ENCODE measurements at places on chromosomes 2 and 18. TPM values are rescaled to one million over a fixed set of nuclear protein-coding genes. Genes with fewer than 3 reads are reported as not detected.

The AOX1 gene
- 36.7 TPM for total RNA-seq

The FNDC4 gene
- total RNA-seq: 10.7 TPM

The UGT1A5 gene
- not detected for total RNA-seq

GRCh38 chr18:41311571-41312547 is 643.2 kb upstream of the PIK3C3 start:
- ATAC-seq: peak; percentile 16

- peak; percentile 60 for ATAC-seq
These were observed 125.7 kb upstream of the EPAS1 start for GRCh38 chr2:46171411-46171953.

DNA sequence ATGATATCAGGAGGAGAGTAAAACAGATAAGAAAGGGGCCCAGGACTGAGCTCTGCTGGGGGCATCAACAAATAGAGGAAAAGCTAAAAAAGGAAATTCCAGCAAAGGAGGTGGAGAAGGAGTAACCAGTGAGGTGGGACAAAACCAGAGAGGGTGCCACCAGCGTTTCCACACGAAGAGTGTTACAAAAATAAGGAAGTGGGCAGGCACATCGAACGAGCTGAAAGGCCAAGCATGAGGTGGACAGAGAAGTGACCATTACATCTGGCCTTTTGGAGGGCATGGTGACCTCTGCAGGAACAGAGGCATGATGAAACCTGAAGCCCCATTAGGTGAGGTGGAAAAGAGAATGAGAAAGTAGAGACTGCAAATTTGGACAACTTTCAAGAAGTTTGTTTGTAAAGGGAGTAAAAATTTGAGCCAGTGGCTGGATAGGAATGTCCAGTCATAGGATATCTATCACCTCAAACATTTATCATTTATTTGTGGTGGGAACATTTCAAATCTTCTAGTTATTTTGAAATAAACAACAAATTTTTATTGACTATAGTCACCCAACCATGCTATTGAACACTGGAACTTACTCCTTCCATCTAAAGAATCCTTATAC is 18.4 kb upstream of the VIT start:
- ATAC-seq: no peak

DNA sequence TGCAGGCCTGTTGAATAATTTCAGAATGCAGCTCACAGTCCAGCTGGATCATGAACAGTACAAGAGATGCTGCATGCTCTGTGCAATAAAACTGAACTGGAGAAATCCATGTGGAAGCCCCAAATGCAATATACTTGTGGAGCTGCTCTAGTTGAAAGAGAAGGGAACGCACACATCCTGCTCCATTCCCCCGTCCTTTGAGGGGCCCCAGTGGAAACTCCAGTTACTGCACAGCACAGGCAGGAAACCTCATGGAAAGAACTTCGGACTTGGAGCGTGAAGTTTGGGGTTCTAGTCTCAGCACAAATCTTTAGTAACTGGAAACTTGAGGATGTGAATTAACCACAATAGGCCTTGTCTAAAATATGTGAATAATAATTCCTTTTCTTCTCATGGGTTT is 73.2 kb downstream of the PLA2R1 start:
- no peak for ATAC-seq

The APOB gene
- total RNA-seq: 7.8 TPM

The RBM44 gene
- total RNA-seq: 1.4 TPM

GRCh38 chr2:74079522-74080341 is 68.0 kb downstream of the BOLA3 start:
- ATAC-seq: peak; percentile 44

DNA sequence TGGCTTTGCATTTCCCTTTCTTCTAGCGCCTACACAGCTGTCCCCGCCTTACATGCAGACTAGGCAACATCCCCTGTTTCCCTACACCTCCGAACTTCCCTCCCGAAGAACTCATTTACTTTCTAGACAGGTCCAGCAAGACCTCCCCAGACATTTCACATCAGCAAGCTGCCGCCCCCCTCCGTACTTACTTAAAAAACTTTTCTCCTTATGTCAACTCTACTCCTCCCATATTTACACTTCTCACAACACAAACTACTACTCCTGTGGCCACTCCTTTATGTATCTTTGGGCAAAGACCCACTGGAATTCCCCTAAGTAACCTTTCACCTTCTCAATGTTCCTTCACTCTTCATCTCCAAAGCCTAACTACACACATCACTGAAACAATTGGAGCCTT is 20.4 kb upstream of the ZNF397 start:
- ATAC-seq: no peak

The FKBP7 gene
- total RNA-seq: 17.4 TPM

GRCh38 chr2:218397820-218398436 is 1.7 kb upstream of the CTDSP1 start:
- ATAC-seq: no peak
